ENCODE measurements at places on chromosomes 4 and X.

- DNase-seq, result no peak
These were observed 139.8 kb downstream of the BCOR start for GRCh38 chrX:39957816-39958566.

DNA sequence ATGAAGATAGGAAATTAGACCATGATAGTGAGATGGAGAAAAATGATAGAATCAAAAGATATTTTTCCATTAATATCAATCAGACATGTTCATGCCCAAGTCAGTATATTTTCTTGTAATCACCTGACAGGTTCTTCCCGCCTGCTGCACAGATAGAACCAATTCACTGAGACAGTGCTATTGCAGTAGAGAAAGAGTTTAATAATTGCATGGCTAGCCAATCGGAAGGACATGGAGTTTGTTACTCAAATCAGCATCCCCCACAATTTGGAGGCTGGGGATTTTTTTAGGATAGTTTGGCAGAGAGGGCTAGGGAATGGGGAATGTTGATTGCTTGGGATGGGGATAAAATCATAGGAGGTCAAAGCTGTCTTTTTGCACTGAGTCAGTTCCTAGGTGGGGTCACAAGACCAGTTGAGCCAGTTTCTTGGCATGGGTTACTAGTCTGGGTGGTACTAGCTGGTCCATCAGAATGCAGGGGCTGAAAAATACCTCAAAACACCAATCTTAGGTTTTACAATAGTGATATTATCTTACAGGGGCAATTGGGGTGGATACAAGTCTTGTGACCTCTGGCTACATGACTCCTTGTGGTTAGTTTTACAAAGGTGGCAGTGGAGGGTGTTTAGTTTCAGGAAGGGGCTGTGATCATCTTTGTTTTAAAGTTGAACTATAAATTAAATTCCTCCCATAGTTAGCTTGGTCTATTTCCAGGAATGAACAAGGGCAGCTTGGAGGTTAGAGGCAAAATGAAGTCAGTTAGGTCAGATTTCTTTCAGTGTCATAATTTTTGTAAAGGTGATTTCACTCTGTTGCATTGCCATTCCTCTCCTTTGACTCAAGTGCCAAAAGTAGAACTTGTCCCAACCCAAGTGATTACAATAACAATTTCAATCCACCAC, 100.3 kb upstream of the PDE5A start:
- no peak for DNase-seq

DNA sequence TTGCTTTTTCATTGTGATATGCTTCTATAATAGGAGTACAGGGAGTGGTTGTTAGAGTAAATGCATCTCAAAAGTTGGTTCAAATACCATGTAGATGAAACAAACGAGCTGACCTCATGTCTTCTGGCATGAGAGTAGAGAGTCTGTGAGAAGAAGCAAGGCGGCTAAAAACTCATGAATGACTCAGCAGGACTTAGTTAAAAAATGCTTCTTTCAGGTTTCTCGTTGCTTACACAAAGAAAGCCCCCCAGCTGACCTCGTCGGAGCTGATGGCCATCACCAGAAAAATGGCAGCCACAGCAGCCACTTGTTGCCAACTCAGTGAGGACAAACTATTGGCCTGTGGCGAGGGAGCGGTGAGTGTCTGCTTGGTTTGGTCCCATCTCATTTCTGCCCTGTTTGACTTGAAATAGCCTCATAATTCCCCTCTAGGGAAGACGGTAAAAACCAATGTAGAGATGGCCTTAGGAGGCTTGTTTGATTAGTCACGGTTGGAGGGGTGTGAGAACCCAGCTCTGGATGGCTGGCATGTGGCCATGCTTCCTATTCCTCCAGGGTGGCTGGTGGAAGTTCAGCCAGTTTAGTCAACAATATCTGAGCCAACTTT, 14.5 kb downstream of the AFP start:
- no peak for DNase-seq

DNA sequence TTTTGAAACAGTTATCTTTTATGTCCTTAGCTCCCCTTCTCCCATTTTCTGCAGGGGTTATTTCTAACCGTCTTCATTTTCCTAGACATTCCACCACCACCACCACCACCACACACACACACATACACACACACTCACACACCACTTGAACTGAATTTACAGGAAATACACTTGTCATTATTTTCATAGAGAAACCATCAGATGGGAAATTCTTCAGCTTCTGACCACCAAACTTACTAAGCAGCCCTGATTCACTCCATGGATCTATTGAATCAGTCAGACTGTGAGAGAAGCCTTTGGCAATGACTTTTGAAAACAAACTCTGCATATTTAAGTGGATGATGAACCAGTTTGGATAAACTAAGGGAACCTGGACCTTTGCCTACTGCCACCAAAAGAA, 210.1 kb upstream of the NHS start:
- DNase-seq, result no peak

- DNase-seq, result no peak
These were observed 100.5 kb downstream of the MFAP3L start for GRCh38 chr4:169925678-169926077.

- DNase-seq, result no peak
These were observed 93.8 kb downstream of the SOWAHB start for GRCh38 chr4:76804096-76804495.

- no peak for DNase-seq
These were observed 434.2 kb upstream of the AMOT start for GRCh38 chrX:113274791-113275190.

DNA sequence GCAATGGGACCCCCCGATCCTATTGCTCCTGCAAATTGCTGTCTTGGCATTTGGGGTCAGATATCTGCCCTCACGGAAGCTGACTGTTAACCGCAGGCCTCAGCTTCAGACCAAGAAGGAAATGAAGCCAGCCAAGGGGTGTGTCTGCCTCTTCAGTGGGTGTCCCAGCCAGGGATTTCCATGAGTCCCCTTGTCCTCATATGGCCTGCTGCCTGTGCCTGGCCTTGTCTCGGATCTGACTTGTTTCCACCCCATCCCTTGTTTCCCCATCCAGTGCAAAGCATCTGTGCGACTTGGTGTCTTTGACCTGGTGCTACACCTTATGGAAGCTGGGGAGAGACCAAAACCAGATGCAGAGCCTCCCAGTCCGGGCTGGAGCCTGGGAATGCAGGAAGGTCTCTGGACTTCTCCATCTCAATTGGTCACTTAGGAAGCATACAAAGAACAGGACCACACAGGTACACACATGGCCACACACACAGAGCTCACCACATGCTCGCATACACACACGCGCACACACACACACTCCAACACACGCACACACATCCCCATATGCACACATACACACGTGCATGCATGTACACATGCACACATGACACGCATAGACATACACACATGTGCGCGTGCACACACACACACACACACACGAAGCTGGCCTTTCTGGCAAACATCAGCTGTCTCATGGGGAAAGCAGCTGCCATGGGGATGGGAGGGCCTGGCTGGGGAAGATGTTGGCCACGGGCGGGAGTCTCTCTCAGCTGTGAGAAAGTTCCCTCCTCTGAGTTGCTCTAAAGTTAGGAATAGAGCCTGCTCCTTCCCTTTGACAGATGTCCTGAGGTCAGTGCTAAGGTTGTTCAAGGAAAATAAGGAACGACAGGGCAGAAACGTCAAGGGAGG, 65.5 kb downstream of the CRMP1 start:
- DNase-seq, result no peak

DNA sequence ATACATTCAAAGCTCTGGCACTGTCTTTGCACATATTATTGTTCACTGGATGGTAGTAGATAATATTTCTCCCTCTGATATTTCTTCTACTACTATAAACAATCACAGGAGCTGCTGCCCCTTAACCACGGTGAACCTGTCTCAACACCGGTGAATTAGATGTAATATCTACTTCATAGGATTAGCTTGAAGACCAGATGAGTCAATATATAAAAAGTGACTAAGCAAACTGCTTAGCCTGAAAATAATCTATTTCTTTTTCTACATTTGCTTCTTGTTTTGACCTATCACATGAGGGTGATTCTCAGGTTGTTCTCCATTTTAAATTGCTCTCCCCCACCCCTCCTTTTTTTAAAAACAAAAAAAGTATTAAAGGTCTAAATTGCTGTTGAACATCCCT, 645.5 kb downstream of the ANKRD50 start:
- no peak for DNase-seq

GRCh38 chr4:183838987-183839712, 66.0 kb upstream of the STOX2 start:
- no peak for DNase-seq

- no peak for DNase-seq
These were observed 11.3 kb downstream of the SMIM10L2A start for GRCh38 chrX:135432881-135433521.

DNA sequence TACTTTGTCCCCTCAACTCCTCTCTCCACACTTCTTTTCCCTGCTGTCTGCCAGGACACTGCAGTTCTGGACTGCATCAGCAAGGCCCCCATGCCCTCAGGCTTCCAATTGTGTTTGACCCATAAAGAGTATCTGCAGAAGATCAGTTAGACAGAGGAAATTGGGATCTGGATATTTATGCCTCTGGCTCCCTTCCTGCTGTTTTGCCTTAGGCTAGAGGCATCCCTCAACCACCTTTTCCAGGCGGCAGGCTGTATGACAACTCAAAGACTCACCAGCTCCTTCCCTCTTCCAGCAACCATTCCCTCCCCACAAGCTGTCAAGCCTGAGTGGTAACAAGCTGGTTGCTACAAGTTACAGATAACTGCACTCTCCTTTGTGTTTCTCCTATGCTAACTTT, 66.4 kb upstream of the NDP start:
- no peak for DNase-seq
